ENCODE measurements at places on chromosomes 5 and 9.
A peak's percentile ranks its signal among the peaks of the same experiment; 100 is the strongest.

- DNase-seq, result no peak
Observed at GRCh38 chr5:110218981-110219380, 507.5 kb downstream of the TMEM232 start.

DNA sequence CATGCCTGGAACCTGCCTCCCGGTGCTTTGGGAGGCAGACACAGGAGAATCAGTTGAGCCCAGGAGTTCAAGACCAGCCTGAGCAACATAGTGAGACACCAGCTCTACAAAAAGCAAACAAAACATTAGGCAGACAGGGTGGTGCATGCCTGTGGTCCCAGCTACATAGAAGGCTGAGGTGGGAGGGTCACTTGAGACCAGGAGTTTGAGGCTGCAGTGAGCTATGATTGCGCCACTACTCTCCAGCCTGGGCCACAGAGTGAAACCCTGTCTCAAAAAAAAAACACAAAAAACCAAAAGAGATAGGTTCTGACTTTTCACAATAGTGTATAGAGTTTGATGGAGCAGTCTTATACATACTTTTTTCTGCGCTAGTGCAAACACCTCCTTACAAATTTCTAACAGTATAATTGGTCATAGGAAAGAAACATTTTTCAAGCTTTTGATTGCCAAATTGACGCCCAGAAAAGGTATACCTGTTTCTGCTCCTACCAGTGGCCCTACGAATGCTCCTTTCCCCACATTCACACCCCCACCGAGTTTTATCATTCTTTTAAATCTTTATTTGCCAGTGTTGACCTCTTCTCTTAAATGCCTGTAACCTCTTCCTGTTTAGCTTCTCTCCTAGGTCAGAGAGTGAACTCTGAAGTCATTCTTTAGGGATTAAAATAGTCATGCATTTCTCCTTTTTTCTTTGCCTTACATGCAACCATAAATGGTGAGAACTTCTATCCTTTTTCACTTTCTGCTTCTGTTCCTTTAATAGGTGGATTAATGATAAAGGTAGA is 7.5 kb downstream of the DOCK8 start:
- no peak for DNase-seq

- no peak for DNase-seq
Observed at GRCh38 chr5:107977550-107978071, 306.9 kb upstream of the EFNA5 start.

- DNase-seq, result no peak
Observed at GRCh38 chr5:36943584-36943983, 67.0 kb downstream of the NIPBL start.

- peak; percentile 70 for DNase-seq
Observed at GRCh38 chr9:130823435-130823834, 11.6 kb upstream of the ABL1 start.
